ENCODE measurements at places on chromosomes 2 and 18.

DNA sequence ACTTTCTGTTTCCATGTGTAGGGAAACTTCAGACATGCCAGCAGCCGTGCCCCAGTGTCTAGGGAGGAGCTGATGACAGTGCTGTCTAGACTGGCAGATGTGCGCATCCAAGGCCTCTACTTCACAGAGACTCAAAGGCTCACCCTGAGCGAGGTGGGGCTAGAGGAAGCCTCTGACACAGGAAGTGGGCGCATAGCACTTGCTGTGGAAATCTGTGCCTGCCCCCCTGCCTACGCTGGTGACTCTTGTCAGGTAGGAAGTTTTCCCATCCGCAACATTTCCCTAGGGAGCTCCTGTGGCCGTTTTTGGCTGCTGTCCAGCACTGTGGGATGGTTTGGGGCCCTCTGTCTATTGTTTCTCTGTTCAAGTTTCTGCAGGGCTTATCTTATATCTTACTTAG lies 143.1 kb upstream of the TTC39C start:
- peak; percentile 10 for DNase-seq

DNA sequence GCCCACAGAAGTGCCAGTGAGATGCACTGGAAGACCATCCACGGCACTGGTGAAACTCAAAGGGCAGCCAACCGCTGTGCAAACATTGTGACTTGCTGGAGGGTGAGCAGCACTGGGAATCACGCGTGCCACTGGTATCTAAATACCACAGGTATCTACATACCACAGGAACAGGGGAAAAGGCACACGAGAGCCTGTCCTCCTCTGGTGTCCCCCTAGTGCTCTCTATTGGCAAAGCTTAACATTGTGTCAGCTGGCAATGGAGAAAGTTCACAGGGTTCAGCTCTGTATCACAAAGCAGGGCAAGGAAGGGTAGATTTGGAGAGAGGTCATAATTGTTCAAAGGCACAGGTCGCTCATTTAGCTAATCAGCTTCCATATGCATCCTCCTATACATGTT lies 12.6 kb upstream of the SEC11C start:
- DNase-seq = no peak

DNA sequence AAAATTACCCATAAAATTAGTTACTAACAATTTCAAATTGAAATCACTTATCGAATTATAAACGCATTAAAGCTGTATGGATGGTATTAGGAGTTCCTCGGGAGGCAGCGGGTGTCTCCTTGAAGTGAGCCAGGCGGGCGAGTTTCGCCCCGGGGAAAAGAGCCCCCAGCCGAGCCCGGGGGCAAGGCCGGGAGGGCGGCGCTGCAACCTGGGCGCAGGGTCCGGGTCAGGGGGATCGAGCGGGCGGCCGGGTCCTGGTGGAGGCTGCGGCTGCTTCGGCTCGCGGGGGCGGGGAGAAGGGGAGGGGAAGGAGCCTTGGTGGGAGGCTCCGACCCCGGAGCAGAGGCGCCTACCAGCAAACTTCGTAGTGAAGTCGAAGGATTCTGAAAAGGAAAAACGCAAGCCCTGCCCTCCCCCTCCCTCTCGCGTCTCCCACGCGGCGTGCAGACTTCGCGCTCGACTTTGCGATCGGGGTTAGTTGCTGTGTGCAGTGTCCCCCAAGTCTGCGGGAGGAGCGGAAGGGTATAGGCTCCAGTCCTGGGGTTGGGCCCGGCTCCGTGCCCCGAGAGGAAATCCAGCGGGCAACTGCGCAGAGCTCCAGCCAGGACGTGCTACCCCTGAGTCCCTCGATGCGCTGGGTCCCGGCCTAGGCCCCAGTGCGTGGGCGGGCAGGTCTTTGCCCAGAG lies 140.8 kb downstream of the MEIS1 start:
- peak; percentile 30 for DNase-seq

- DNase-seq = peak; percentile 75
Measured at GRCh38 chr2:165825041-165825440, 31.0 kb upstream of the GALNT3 start.

- DNase-seq = peak; percentile 41
Measured at GRCh38 chr2:217964275-217965161, 38.3 kb downstream of the TNS1 start.

DNA sequence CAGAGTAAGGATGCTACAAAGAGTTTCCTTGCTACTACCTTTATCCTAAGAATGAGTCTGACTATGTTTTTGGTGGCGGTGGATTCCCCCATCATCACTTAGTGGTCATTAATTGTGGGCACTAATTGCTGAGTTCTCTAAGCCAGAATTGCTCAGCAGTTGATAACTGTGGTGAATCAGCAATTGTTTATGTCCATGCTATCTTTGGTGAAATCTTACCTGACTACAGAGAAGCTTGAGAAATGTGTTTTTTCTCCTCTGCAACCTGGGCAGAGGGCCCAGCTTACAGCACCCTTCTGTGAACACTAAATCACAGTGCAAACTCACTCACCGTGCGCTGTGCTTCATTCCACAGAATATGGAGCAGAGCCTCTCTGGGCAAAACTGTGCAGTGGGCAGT lies 683.6 kb downstream of the CNTNAP5 start:
- DNase-seq = no peak

DNA sequence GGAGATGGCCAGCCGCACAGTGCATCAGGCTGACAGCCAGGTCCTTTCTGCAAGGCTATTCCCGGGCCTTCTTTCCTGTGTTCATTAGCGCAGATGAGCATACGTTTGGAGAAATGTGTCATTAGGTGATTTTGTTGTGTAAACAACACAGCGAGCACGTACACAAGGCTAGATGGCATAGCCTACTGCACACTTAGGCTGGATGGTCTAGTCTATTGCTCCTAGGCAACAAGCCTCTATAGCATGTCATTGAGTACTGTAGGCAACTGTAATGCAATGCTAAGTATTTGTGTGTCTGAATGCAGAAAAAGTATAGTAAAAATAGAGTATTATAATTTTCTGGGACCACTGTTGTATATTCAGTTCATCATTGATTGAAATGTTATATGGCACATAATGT lies 50.9 kb upstream of the PHLPP1 start:
- no peak for DNase-seq

DNA sequence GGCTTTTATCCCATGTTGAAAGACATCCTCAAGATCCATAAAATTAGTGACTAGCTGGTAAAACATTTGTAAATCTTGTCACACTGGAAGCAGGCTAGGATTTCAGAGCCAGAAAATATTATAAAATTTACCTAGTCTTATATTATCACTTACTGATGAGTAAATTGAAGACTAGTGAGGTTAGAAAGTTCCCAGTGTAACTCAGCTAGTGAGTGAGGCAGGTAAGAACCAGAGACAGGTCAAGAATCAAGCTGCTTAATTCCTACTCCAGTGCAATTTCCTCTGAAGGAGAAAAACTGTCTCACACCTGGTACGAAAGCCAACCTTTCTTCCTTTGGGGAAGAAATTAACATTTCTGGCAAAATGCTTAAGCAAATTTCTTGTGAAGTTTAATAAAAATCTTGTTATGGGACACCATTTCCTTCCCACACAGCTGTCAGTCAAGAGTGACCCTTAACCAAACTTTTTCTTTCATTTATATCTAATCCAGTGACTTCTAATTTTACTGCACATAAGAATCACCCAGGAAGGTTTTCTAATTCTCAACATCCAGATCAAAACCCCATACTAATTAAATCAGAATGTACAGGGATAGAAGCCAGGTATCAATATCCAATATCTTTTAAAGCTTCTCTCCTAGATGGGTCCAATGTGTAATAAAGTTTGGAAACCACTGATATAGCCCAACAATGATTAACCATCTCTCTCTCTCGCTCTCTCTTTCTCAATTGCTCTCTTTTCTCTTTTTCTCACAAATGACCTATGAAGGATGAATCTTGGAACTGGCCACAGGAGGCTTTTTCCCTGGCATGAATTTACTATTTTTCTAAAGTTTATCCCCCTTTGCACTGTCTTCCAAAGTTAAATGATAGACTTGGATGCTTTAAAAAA lies 264.3 kb upstream of the SLC39A10 start:
- no peak for DNase-seq

DNA sequence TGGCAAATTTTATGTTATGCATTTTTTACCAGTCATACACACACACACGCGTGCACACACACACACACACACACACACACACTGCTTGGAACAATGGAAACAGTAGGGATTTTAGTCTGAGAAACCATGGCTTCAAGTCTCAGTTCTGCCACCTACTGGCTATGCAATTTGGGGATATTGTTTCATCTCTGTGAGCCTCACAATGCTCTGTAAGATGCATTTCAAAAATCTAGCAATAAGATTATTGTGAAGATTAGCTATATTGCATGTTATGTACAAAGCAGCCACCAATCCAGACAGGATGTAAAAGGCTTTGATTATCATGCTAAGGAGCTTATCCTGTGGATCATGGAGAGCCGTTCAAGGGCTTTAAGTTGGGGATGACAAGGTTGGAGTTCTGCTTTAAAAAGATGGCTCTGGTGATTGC lies 401.4 kb downstream of the NBAS start:
- DNase-seq = peak; percentile 79

DNA sequence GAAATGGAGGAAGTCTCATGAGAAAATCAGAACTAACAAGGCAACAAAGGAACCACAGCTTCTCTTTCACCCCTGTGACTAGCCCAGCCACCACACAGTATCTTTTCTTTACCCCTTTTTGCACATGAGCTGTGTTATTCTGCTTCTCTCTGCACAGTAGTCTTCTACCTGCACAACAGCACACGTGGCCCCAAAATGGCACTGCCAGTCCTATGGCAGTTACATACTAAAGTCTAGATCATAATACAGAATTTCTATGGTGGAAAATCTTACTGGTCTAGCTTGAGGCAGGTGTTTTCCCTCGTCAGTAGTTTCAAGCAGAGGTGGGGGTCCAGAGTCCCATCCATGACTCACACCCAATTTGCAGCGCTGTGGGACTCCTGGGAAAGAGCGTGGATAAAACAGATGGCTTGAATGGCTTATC lies 177.7 kb downstream of the DIS3L2 start:
- DNase-seq = no peak

DNA sequence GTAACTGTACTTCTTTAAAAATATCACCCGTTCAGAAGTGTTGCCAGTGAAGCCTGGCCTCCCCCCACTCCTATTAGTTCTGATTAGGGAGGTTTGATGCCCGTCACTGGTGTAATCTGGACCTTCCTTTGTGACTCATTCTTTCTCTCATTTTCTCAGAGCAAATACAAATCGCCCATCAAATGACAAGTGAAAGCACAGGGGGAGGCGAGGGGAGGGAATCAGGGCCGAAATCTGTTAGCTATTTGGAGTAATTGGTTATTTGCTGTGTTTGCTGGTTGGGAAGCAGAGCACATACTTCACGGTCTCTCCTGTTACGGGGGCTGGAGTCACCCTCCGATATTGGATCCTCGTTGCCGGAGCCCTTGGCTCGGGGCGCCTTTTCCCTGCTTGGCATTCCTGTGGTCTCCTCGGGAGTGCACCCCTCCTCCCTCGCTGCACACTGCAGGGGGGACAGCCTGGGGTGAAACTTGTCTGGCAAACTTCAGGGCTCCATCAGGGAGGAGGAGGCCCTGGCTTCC lies 178.1 kb downstream of the DYSF start:
- peak; percentile 37 for DNase-seq

DNA sequence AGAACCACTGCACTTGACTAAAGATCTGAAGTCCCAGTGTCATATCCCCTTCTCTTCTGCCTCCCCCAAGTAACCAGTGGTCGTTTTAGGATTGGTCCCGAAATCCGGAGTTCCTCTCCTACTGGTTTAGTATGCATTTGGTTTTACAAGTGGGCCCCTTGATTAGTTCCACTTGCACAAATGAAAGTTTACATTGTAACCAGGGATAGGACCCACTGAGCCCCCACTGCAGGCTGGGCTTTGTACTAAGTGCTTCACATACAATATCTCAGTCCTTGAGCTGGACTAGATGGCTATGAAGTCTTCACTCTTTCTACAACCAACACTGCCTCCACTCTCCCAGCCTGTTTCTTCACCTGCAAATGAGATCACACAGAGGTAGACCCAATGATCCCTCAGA lies 50.4 kb downstream of the CYRIA start:
- DNase-seq = no peak

DNA sequence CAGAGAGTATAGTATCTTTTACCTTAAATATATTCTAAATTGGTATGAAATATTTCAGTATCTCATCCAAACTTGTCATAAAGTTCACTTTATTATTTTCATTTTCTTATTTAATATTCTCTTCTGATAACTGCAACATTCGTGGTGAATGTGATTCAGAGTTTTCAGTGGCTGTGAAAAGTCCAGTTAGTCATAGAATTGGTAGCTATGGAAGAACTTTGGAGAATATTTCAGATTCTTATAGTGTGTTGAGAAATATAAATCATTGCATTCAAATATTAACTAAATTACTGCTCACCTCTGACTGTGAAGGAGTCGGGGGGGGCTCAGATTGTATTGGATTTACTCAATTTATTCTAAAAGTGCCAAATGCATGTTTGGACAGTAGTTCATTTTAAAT lies 178.6 kb upstream of the VWC2L start:
- DNase-seq = no peak

GRCh38 chr2:165428926-165429325 lies 40.6 kb upstream of the CSRNP3 start:
- DNase-seq = peak; percentile 2

- DNase-seq = no peak
Measured at GRCh38 chr2:74006459-74006858, 21.7 kb downstream of the TET3 start.

GRCh38 chr2:102271844-102272243 lies 39.5 kb upstream of the IL1RL1 start:
- no peak for DNase-seq

DNA sequence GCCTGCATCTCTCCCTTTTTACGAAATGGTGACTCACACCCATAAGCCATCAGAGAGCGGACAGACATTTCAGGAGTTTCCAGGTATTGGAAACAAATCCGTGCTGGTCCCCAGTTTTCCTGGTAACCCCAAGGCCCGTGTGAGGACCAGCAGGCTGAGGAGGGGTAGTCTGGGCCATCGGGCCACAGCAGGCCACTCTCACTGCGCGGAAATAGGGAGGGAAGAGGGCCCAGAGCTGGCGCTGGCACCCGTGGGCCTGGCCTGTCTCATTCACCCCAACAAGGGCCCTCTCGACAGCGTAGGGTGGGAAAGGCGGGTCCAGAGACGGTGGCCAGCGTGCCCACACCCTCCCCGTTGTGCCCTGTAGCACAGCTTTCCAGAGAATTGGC lies 13.7 kb upstream of the FAHD2A start:
- DNase-seq = no peak

- DNase-seq = no peak
Measured at GRCh38 chr2:230879271-230879882, 14.6 kb downstream of the ITM2C start.

DNA sequence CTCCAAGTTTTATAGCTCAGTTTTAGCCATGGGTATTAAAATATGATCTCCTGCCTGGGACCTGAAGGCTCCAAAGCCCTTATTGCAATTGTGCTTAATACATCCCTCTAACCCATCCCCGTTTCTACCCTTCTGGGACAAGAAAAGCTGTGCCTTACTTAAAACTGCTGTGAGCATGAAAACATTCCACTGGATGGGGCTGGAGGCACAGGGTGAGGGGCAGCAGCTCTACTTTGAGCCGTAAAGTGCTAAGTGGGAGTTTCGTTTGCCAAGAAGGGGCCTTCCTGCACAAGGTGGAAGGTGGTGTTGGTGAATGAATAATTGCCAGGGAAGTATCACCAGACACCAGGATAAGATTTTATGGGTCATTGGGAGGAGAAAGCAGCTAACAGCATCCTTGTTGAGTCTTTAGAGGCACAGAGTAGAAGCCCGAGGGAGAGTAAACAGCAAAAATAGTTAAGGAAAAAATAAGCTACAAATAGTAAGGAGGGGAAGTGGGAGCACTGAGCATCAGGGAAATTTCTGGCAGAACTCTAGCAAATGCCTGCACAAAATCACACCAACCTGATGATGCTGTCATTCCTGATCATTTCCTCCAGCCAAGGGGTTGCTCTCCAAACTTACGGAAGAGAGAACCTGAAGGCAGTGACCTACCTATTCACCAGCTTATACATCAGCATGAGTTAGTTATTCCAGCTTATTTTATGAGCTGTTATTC lies 218.4 kb downstream of the MREG start:
- peak; percentile 75 for DNase-seq
